ENCODE measurements at places on chromosomes 1 and 21.

DNA sequence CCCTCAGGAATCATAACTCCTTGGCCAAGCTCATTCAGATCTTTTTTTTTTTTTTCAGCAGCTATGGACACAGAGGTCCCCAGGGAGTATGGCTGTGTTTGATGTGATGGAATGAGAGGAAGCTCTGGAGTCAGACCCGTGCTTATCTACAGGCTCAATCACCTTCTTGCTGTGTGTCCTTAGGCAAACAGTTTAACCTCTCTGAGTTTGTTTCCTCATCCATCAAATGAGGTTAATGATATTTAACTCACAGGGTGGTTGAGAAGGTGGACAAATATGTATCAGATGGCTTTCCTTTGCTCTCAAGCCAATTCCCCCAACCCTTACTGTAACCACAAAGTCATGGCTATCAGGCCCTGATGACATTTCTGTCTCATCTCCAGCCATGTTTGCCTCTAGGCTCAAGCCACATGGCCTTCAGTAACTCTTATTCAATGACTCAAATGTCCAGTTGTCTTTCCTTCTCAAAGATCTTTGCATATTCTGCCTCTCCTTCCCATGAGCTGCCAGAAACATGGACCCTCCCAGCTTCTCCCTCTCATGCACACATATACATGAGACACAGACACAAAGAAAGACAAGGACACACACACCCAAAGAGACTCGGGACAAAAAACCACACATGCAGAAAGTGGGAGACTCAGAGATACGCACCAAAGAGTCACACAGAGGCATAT is 303.5 kb upstream of the KAZN start:
- no peak for DNase-seq

DNA sequence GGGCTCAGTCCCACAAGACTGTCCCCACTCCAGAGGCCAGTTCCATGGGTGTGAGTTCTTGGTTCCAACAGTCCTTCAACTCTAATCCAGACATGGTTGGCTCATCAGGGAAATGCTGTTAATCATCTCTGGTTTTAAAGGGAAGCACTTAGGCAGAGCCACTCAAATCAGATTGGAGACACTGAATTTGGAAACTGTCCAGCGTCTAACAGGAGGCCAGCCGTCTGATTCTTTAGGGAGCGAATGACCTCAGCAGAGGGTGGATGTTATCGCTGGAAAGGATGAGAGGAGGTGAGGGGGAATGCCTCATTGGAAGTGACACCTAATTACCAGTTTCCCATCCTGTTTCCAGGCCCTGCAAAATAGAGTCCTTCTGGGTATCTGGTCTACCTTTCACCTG is 22.8 kb upstream of the LRRC38 start:
- DNase-seq = no peak

DNA sequence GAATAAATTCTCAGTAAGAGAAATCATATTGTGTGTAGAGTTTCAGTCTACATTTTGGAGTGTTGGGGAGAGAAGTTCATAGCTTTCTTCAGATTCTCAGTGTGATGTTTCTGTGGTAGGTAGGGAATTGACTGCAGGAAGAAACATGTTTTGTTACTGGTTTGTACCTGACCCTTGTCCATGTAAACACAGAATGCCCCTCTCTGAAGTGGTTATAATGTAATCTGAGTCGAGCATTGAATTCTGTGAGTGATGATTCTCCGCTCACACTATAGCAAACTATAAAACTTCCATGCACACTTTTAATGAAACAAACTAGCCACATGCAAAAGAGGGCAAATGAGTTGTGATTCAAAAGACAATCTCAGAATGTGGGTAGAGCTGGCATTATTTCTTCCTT is 433.2 kb downstream of the USP25 start:
- no peak for DNase-seq

DNA sequence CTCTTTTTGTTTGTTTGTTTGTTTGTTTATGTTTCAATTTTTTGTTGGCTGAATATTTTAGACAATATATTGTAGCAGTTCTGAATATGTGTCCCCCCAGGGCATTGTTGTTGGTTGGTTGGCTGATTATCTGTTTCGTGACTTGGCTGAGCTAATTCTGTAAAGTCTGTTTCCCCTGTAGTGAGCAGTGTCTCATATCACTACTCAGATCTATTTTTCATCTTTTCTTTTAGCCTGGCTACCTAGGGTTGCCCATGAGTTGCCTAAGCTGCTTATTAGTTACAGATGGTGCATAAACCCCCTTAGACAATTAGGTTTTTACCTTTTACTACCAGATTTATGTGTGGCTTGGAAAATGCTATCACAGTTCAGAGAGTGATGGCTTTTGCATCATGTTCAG is 32.3 kb downstream of the CFAP57 start:
- no peak for DNase-seq

DNA sequence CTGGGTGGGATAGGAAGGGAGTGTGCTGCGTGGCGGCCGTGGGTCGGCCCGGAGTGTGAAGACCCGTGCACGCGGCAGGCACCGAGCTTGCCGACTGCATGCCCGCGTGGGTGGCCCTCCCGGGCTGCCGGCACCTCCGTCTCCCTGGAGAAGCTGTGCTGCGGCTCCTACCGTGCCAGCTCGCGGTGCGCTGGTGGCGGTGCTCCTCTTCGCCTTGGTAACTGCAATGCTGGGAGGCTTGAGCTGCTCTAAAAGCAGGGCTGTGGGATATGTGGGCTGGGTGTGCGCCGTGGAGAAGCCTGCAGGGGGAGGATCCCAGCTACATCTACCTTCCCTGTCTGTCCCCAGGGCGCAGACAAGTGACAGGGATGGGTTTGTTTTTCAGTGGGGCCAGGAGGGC is 2.4 kb downstream of the GABRD start:
- DNase-seq = no peak

GRCh38 chr1:27878039-27878438 is 5.7 kb downstream of the THEMIS2 start:
- DNase-seq = no peak

DNA sequence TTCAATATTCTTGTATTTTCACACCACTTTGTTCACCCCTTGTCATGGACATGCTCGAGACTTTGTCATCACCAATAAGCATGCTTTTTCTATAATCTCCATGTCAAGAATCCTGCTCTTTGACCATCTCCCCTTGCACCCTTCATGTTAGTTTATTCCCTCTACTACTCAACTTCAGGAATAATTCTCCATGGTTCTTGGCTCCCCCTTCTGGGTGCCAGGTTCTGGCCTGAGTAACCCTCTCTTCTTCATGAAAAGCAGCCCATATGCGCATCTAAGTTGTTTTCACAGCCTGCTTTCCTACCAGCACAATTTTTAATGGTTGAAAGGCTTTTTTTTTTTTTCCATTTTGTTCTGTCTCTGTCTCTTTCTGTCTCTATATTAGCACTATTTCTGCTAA is 160.7 kb downstream of the LEPR start:
- no peak for DNase-seq

DNA sequence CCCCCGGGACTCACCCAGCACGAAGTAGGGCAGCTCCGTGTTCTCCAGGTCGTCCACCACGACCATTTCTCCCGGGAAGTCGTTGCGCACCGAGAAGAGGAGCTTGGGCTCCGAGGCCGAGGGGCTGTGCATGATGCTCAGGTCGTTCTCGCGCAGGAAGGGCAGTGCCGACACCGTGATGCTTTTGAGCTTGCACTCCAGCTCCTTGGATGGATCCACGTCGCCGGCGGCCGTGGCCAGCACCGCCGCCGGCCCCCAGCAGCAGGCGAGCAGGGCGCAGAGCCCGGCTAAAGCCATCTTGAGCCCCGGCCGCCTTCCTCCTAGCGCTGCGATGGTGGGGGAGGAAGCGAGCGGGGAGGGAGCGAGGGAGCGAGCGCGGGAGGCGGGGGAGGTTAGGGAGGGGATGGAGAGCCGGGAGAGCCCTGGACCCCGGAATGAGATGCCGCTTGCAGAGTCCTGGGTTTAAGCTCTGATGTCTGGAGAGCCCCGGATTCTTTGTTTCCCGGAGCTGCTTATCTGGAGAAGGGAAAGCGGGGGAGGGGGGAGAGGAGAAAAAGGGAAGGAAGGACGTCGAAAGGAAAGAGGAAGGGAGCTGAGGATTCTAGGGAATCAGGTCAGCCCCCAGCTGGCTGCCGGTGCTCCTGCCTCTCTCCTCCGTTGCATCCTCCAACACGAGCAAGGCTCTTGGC is at the start of gene ASTN1:
Gene ASTN1 (minus strand): TSS at position 333 of the 689 bp plus-strand sequence. CDS start 36 bp downstream, at position 297.
- no peak for DNase-seq

GRCh38 chr1:79497193-79497773 is 490.8 kb upstream of the ADGRL4 start:
- no peak for DNase-seq

DNA sequence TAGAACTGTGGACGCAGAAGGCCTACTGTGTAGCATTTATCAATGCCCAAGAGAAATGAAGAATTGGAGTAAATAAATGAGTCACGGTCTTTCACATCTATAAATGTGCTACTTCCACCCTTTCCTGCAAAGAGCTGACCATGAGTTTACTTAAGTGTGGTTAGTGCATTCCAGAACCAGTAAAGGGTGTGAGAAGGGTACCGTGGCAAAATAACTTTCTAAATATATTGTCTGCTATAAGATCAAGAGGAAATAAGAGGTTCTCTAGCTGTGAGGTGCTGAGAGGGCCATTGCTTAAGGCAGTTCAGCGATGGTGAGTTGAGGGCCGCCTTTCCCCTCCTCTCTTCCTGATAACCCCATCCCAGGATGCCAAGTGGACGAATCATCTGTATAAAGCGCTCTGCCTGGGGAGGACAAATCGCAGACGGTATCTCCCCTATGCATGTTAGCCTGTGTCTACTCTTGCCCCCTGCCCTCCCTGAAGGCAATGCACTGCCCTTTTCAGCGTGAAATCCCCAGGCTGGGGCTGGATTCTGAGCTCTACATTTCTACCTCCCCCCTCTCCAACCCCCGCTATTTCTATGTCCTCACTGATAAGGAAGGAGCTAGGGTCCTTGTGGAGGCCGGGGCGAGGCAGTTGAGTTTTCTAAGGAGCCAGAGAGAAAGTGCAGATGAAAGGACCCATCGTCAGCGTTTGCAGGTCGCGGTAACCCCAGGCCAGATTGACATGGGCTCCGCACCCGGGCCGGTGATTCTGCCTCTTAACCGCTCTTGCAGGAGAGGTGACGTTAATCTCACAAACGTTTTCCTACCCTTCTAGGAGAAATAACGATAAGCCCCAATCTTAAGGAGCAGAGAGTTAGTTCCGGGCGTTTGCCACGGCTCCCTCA is 1.5 kb upstream of the NCAM2 start:
- no peak for DNase-seq

DNA sequence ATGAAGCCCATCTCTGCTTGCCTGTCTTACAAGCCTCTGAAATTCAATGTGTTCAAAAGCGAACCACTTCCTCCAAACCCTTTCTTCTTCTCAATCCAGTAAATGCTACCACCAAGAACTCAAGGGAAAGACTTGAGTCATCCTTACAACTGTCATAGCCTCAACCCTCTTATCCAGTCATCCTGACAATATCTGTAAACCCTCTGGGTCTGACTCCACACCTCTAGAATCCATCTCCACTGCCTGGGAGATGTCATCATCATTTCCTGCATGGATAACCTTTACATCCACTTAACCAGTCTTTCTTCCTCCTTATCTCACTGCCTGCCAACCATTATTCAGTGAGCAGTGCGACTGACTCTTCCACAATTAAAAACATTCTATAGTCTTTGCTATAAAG is 441.1 kb downstream of the SETD4 start:
- no peak for DNase-seq

GRCh38 chr1:3555131-3555920 is 56.0 kb downstream of the MEGF6 start:
- DNase-seq = no peak

GRCh38 chr1:155892796-155893195 is 18.4 kb downstream of the RIT1 start:
- DNase-seq = no peak

DNA sequence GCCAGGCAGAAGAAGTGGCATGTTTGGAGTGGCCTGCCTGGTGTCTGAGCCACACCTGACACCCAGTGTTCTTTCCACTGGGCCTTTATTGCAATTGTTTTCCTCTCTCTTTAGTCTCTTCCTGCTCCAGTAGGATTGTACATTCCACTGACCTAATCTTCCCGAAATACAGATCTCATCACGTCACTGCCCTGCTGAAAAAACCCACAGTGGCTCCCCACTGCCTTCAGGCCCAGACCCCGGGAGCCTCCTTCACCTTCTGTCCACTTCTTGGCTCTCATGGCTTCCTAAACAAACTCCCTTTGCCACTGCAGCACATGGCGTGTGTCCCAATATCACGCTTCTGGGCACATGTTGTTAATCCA is 25.3 kb upstream of the ATP5PO start:
- no peak for DNase-seq

- DNase-seq = no peak
Observed at GRCh38 chr1:241266121-241266520, 90.9 kb downstream of the RGS7 start.

GRCh38 chr1:166122873-166123466 is 43.8 kb downstream of the FAM78B start:
- DNase-seq = no peak

GRCh38 chr1:54017979-54018378 is at the start of gene LDLRAD1:
LDLRAD1 (minus strand) TSS chr1:54018186; CDS start chr1:54018112, 74 bp downstream.
- no peak for DNase-seq

DNA sequence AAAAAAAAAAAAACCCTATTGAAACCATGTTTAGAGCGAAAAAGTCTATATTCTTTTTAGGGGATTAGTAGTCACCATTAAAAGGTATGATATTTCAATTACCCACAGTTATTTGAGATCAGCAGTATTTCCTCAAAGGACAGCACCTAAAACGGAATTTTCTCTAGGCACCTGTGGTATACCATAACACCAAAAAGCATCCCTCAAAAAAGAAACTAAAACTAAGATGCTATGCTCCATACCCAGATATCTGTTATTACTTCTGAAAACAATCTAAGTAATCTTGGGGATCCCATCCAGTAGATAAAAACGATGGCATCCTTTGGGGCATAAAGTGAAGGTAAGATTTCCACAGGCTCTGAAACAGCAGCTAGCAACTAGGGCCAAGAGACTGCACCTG is 89.0 kb downstream of the RERE start:
- no peak for DNase-seq

GRCh38 chr1:183323849-183324683 is 94.1 kb downstream of the NMNAT2 start:
- DNase-seq = no peak

- no peak for DNase-seq
Observed at GRCh38 chr1:223109581-223110026, 33.4 kb downstream of the TLR5 start.

- no peak for DNase-seq
Observed at GRCh38 chr1:29657816-29658215, 421.5 kb downstream of the PTPRU start.

DNA sequence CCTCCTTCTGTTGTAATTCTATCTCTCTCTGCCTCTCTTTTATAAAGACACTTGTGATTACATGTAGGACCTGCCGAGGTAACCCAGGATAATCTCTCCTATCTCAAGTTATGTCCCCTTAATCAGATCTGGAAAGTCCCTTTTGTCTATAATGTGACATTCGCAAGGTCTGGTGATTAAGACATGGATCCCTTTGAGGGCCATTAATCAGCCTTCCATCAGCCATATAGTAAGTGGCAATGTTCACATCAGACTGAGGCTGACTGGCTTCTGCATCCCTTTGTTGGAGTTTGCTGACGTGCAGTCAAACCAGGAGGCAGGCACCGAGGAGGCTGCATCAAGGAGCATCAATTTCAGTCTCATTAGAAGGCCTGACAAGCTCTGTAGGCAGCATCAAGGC is 209.6 kb downstream of the BACH1 start:
- no peak for DNase-seq
